Glutamatergic neuron (in vitro differentiated cells): ENCODE measurements at places on chromosomes 16 and 17.

- no peak for DNase-seq
Measured at GRCh38 chr17:83008526-83008925, 70.9 kb upstream of the METRNL start.

DNA sequence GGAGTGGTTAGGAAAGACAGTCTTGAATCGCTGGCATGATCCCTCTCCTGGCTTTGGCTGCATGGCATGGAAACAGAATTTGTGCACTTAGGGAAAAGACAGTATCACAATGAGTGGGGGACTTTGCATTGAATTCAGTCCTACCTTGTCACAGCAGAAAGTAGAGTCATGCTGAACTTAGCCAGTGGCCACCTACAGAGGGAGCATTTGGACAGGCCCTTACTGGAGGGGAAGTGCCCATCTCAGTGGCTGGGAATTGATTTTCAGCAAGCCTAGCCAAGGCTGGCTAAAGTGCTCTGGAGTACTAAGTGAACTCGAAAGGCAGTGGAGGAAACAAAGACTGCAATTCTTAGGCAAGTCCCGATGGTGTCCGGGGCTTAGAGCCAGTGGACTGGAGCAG is 364.3 kb upstream of the TOM1L1 start:
- DNase-seq = no peak

DNA sequence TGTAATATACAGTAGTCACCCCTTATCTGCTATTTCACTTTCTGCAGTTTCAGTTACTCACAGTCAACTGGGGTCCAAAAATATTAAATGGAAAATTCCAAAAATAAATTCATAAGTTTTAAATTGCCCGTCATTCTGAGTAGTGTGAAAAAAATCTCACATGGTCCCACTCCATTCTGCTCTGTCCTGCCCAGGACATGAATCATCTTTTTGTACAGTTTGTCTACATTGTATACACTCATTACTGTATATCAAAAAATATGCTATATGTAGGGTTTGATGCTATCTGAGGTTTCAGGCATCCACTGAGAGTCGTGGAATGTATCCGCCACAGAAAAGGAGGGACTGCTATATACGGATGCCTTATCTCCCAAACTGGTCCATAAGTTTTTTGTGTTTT is 16.0 kb upstream of the APPBP2 start:
- DNase-seq = no peak

- peak; percentile 64 for DNase-seq
Measured at GRCh38 chr16:67968400-67969253, at the start of gene SLC12A4. TSS of gene SLC12A4 (minus strand) at chr16:67968637. CDS start at chr16:67968553, 84 bp downstream.

DNA sequence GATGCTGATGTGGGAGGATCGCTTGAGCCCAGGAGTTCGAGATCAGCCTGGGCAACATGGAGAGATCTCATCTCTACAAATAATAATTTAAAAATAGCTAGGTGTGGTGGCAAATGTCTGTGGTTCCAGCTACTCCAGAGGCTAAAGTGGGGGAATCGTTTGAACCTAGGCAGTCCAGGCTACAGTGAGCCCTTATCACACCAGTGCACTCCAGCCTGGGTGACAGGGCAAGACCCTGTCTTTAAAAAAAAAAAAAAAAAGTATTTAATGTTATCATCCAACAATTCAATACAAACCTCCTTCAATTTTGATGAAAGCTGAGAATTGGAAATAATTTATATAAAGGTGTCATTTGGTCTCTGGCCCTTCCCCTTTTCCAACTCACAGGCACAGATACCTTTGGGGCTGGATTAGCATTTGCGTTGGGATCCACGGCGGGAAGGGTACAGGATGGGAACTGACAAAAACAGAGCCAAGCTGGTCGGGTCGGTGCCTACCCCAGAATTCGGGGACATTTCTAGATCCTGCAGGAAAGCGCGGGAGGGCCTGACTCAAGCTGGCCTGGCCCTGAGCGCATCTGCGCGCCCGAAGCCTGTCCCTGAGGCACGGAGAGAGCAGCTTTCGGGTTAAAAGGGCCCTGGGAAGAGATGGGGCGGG is 860 bp upstream of the DCAF7 start:
- no peak for DNase-seq

DNA sequence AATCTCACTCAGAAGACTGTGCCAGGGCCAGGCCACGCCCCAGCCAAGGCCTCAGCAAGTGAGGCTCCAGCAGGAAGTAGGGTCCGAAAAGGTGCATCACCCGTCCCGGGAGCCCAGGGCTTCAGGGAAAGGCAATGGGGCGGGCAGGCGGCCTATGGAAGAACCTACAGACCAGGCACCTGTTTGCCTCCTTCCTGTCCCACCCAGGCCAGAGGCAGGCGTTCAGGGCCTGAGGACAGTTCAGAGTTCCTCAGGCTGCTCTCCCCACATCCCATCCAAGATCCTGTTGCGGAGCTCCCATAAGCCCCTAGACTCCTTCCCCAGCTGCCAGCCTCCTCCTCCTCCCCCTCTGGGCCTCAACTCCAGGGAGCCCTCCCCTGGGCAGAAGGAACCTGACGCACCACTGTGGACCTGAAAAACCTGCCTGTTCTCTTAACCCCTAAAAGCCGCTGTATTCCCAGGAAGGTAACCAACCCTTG is 2.3 kb downstream of the CLUH start:
- DNase-seq = no peak

DNA sequence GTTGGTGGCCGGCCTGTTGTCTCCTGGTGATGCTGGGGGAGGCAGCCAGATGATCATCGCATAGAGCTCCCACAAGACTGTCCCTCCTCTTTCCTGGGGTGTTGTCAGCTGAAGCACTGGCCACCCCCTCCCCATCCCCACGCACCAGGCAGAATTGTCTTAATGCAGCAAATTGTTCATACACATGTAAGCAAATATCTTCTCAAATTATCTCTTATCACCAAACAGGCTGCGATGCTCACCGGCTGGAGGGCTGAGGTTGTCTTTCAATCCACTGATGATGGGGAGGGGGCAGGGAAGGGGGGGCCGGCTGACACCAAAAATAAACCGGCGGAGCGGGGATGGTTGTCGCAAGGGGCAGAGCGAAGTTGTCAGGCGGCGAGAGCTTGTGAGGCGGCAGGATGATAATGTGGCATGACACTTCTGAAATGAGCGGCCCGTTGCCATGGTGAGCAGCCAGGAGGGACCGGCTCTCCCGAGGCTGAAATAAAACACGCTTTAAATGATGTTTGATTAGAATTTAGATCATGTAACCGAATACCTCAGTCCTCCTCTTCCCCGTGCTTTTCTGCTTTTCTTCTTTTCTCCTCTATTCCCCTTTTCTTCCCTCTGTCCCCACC is 59.8 kb downstream of the MRM1 start:
- DNase-seq = peak; percentile 41

- DNase-seq = no peak
Measured at GRCh38 chr16:69049146-69049545, 56.3 kb upstream of the HAS3 start.

GRCh38 chr17:35708951-35709350 is 22.5 kb upstream of the RASL10B start:
- no peak for DNase-seq

DNA sequence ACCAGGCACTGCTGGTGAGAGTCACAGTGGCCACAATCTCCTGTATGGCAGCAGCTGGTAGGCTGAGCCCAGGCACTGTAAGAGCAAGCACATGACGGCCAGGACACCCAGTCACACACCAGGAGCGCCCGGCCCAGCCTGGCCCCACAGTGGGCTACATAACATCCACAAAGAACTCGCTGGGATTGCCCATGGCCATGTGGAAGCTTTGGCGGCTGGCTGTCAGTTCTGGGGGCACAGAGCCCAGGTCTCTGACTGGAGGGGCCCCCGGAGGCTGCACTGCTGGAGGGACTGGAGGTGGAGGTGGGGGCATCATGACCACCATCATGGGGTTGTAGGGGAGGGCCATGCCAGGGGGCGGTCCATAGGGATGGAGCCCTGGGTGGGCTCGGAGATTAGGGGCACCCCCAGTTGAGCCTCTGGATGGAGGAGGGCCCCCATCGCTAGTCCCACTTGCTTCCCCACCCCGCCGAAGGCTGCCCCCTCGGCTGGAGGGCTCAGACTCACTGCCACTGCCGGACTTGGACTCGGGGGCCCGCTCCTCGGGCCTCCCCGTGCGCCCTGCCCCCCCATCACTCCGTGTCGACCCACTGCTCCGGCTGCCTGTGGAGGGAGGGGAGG is 6.1 kb downstream of the ACADVL start:
- no peak for DNase-seq

DNA sequence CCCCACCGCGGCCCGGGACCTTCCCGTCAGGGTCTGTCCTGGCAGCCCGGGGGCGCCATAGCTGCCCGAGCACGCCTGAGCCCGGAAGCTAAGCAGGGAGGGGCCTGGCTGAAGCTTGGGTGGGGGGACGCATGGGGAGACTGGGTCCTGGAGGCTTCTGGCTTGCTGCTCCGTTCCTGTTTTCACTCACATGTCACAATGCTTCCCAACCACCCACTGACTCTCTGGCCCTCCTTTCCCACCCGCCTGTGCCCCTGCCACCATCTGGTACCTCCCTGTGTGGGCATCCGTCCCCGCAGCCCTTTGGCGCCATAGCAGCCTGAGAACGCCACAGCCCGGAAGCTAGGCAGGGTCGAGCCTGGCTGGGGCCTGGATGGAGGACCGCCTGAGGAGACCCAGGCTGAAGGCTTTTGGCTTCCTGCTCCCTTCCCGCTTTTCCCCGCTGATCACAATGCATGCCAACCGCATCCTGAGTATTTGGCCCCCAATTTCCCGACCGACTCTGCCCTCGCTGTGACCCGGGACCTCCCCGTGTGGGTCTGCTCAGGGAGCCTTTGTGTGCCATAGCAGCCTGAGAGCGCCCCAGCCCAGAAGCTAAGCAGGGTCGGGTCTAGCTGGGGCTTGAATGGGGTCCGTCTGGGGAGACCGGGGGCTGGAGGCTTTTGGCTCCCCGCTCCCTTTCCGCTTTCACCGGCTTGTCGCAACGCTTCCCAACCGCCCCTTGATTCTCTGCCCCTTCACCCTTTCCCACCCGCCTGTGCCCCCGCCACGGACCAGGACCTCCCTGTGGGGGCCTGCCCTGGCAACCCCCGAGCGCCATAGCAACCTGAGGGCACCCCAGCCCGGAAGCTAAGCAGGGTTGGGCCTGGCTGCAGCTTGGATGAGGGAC is 2290.1 kb downstream of the TP53TG3F start:
- DNase-seq = no peak

DNA sequence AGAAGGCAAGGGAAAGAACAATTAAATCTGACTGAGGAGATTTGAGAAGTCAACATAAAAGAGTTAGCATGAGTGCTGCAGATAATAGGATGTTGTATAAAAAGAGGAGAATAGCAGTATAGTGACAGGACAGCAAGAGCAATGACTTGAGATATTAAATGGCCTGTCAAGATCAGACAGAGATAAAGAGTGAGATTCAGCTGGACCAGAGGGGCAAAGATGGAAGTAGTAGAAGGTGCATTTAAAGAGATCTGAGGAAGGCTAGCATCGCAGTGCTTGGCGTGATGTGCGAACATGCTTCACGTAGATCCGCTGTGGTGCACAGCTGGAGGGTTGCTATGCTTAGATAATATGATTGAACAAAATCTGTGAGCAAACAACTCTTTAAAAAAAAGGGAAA is 1422.6 kb upstream of the CDH8 start:
- no peak for DNase-seq

DNA sequence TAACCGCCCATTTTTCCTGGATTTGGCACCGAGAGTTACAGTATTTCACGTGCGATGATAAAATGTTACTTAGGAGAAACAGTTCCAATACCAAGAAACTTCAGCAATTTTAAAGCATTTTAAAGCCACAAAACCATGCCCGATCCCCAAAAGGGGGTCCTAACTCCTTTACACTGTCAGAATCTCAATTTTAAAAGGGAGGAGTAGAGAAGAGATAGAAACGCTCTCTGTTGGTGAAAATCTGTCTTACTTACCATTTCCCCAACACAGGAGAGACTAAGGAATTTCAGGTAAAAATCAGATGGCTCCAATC is 526 bp upstream of the RNASEK start:
- no peak for DNase-seq

- DNase-seq = no peak
Measured at GRCh38 chr16:31333686-31334649, 21.0 kb upstream of the ITGAX start.

- DNase-seq = peak; percentile 65
Measured at GRCh38 chr16:70380248-70380918, 33.7 kb downstream of the DDX19A start.

- DNase-seq = no peak
Measured at GRCh38 chr16:47713225-47713595, 252.1 kb downstream of the PHKB start.

GRCh38 chr16:27341971-27342370 is 28.2 kb downstream of the IL4R start:
- no peak for DNase-seq

- DNase-seq = no peak
Measured at GRCh38 chr16:12462426-12463280, 341.0 kb downstream of the CPPED1 start.

DNA sequence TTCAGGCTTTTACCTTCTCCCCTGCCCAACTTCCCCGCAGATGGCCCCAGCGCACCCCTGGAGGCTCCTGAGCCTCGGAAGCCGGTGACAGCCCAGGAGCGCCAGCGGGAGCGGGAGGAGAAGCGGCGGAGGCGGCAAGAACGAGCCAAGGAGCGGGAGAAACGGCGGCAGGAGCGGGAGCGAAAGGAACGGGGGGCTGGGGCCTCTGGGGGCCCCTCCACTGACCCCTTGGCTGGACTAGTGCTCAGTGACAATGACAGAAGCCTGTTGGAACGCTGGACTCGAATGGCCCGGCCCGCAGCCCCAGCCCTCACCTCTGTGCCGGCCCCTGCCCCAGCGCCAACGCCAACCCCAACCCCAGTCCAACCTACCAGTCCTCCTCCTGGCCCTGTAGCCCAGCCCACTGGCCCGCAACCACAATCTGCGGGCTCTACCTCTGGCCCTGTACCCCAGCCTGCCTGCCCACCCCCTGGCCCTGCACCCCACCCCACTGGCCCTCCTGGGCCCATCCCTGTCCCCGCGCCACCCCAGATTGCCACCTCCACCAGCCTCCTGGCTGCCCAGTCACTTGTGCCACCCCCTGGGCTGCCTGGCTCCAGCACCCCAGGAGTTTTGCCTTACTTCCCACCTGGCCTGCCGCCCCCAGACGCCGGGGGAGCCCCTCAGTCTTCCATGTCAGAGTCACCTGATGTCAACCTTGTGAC is 3.6 kb downstream of the MAPK7 start:
- DNase-seq = no peak

- DNase-seq = no peak
Measured at GRCh38 chr16:14303182-14303618, 232.1 kb downstream of the MRTFB start.

GRCh38 chr17:6575596-6575988 is 19.2 kb upstream of the PITPNM3 start:
- no peak for DNase-seq

DNA sequence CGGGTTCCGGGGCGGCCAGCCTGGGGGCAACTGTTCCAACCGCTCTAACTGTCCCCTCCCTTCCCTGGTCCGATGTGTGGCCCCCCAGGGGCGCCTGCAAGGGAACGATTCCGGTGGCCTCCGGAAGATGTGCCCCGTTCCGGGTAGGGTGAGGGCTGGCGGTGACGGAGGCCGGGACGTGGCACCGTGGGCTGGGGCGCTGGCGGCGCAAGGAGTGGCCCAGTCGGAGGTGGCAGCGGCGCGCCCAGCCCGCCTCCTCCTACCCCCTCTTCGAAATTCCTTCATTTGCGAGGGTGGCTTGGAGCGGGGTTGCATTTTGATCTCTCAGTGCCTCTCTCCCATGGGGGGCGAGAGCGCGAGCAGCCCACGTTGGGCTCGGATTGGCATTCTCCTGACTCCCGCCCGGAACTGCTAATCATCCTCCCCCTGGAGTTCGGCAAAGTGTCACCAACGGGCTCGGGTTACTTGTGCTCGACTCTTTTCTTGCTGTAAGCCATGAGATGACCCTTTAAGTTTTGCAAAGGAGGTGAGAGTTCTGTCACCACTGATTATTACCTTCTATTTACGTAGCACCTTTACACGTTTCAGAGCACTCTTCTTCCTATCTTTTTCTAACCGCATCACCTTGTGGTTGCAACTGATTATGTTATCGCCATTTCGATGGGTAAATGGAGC is 622 bp downstream of the NDEL1 start:
- peak; percentile 52 for DNase-seq
